ENCODE measurements at places on chromosomes 2 and 18.
A peak's percentile ranks its signal among the peaks of the same experiment; 100 is the strongest.

GRCh38 chr2:149996901-149997300 is 409.3 kb upstream of the MMADHC start:
- DNase-seq: no peak

DNA sequence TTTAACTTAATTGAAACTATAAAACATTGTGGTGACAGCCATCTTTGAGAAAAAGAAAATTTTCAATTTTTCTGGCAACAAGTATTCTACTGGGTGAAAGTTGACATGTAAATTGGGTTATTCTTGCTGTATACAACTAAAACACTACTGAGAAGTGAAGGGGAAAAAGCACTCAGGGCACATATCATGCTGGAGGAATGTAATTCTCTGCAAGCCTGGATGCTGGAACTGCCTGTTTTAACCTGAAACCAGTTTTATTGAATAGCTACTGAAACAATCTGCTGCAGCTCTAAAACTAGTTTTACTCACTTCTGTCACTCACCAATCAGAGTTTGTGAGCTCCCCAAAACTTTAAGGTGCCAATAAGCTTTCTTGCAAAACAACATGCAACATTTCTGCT is 1136.0 kb downstream of the LRP1B start:
- no peak for DNase-seq

GRCh38 chr2:241268306-241268705 is 47.2 kb downstream of the HDLBP start:
- no peak for DNase-seq

GRCh38 chr18:28412521-28412920 is 235.6 kb upstream of the CDH2 start:
- no peak for DNase-seq

GRCh38 chr2:112182581-112183034 is 44.4 kb downstream of the FBLN7 start:
- DNase-seq: no peak

GRCh38 chr2:123093199-123093598 is 931.9 kb upstream of the CNTNAP5 start:
- DNase-seq: no peak

GRCh38 chr2:154700136-154700535 is 1.6 kb downstream of the KCNJ3 start:
- DNase-seq: no peak

DNA sequence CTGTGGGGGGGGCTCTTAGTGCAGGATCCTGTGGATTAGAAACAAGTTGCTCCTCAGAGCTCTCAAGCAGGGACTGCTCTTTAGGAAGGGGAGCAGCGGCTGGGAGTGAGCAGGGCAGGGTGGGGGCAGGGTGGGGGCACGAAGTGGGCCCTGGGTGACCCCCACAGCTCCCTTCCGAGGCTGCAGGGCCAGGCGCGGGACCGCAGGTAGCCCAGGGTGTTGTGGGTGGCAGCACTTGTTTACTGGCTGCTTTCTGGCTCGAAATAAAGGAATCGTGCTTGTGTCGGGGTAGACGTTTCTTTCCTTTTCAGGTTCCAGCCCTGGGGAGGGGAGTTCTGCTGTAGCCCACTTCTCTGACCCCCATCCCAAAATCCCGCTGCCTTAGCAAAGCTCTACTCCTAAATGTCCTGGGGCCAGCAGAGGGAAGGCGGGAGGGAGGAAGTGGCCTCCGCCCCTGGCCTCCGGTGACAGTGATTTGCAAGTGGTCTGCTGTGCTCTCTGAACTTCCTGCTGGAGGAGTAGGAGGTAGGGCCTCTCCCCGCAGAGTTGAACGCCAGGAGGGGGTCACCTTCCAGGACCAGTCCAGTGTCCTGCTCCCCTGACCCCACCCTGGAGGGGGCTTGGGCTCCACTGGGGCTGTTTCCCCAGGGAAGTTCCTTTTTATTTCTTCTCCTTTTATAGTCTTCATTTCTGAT is 8.3 kb downstream of the NEU4 start:
- no peak for DNase-seq

- DNase-seq: no peak
These were observed 96.6 kb downstream of the SOCS6 start for GRCh38 chr18:70385474-70385873.

DNA sequence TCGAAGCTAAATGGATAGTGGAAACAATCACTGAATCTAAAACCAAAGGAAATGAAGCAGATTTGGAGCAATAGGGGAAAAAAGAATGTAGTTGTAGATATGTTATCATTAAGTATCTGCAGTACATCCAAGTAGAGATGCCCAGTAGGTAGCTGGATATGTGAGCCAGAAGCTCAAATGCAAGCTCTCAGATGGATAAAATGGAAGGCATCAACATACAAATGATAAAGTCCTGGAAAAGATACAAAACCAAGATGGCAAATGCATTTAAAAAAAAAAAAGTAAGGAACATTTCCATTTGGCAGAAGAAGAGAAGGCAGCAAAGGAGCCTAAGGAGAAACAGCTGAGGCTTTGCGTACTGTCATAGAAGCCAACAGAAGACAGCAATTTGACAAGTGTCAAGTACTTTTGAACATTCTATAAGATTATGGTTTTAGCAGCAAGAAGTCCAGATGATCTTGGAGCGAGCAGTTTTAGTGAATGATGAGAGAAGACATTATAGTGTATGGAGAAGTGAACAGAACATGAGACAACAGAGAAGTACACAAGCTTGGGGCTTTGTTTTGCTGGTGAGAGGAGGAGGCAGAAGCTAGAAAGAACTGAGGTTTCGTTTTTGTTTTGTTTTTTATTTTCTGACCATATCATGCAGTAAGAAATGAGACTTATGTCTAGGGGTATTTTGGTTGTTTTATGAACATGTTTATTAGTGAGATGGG is 18.3 kb downstream of the ROCK2 start:
- DNase-seq: no peak

GRCh38 chr2:113238871-113239839 is 39.6 kb downstream of the PAX8 start:
- no peak for DNase-seq

DNA sequence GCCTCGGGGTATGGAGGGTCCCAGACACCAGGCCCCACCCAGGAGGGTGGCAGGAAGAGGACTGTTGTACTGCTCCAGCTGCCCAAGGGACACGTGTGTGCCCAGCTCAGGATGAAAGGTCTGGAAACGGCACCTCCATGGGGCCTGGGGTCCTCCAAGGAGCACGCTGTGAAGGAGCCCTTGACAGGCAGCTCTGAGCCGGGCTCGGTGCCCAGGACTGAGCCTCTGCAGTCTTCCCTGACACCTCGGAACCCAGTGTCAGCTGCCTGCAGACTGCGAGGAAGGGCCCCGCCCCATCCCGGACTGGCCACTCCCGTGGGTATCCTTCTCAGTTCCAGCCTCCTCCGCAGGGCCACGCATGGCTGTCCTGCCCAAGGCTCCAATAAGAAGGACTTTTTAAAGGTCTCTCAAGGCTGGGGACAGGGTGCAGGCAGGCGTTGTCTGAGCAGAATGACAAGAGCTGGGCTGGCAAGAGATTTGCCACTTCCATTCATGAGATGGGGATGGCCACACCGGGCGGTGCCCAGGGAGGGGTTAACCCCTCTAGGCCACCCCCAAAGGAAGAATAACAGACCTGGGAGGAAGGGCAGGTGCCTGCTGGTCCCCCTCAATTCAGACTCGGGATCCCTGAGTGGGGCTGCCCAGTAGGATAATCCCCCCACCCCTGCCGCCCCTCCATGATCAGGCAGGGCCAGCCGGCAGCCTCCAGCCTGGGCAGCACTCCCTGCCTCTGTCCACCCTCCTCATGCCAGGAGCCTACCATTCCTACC is 8.9 kb downstream of the ECEL1 start:
- no peak for DNase-seq

DNA sequence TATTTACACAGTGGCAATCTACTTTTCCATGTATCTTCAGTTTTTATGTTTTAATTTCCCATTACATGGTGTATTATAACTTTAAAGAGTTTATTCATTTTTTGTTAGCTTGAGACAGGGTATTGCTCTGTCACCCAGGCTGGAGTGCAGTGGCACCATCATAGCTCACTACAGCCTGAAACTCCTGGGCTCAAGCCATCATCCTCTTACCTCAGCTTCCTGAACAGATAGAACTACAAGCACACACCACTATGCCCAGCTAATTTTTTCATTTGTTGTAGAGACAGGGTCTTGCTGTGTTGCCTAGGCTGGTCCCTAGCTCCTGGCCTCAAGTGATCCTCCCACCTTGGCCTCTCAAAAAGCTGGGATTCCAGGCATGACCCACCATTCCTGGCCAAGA is 66.8 kb downstream of the COA5 start:
- no peak for DNase-seq

- DNase-seq: peak; percentile 52
These were observed 121.0 kb downstream of the GYPC start for GRCh38 chr2:126776692-126777619.

GRCh38 chr2:194105358-194105757 is 1551.7 kb upstream of the SLC39A10 start:
- no peak for DNase-seq

DNA sequence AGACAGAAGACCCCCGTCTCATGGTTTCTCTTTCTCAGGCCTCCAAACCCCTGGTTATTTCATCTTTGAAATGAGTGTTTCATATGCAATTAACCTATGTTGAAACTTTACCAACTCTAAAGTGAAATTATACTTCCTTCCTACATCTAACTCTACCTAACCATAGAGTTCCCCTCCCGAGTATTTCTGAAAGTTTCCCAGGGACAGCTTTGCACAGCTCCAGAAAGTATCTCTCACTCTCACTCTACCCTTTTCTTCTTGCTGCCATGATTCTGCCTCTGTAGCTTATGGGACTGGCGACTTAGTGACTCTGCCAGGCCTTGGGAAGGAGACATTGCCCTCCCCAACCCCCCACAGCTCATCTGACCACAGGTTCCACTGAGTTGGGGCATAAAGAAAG is 107.9 kb downstream of the B3GNT2 start:
- DNase-seq: no peak

GRCh38 chr2:18623782-18624181 is 34.4 kb upstream of the NT5C1B start:
- DNase-seq: peak; percentile 80

DNA sequence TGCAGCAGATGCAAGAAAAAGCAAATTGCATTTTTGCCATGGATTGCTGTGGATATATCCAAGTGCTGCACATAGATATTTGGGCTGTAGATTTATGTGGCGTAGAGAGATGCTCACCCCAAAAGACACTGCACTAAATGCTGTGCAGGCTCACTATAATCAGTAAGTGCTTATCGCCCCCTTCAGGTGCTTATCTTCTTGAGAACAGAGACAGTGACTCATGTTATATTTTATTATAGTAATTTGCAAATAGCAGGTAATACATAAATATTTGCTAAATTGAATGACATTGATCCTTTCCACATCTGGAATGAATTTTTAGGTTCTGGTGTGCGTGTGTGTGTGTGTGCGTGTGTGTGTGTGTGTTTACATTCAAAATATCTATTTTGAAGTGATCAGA is 36.8 kb upstream of the PLEKHM3 start:
- peak; percentile 13 for DNase-seq

GRCh38 chr18:46950064-46950656 is 32.8 kb downstream of the KATNAL2 start:
- no peak for DNase-seq

DNA sequence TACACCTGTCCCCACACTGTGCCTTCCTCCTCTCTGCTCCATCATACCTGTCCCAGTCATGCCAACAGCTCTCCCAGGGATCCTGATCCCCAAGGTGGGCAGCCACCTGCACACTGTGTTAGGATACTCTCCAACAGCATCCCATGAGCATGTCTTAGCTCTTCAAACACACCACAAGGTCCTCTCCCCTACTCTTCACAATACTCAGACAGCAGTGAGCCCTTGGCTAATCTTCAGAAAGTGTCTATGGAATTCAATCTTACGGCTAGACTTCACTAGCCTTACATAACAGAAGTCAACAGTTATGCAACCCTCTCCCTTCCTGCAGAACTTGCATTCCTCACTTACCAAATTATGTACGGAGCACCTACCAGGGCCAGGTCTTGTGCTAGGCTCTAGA is 79.9 kb downstream of the MYO5B start:
- DNase-seq: no peak

DNA sequence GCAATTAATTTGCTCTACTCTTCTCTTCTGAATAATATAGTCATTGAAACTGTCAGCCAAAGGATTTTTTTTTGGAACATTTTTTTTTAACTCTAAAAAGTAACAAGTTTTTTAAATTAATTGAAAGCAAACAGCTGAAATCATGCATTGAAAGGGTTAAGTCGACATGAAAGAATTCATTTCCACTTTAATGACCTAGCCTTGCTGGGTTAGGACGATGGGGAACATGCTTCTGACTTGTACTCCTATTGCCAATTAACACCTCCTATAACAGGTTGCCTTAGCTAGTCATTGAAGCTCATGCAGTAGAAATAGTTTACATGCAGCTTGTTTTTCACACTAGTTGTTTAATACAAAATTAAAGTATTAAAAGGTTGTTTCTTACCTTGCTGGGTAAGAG is 47.8 kb downstream of the PSMD14 start:
- DNase-seq: no peak

DNA sequence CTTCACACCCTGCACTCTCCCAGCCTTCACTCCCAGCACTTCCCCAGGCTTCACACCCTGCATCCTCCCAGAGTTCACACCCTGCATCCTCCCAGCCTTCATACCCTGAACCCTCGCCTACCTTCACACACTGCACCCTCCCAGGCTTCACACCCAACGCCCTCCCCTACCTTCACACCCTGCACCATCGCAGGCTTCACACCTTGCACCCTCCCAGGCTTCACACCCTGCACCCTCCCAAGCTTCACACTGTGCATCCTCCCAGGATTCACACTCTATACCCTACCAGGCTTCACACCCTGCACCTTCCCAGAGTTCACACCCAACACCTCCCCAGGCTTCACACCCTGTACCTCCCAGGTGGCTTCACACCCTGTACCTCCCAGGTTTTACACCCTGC is 448.7 kb upstream of the MYT1L start:
- DNase-seq: no peak

DNA sequence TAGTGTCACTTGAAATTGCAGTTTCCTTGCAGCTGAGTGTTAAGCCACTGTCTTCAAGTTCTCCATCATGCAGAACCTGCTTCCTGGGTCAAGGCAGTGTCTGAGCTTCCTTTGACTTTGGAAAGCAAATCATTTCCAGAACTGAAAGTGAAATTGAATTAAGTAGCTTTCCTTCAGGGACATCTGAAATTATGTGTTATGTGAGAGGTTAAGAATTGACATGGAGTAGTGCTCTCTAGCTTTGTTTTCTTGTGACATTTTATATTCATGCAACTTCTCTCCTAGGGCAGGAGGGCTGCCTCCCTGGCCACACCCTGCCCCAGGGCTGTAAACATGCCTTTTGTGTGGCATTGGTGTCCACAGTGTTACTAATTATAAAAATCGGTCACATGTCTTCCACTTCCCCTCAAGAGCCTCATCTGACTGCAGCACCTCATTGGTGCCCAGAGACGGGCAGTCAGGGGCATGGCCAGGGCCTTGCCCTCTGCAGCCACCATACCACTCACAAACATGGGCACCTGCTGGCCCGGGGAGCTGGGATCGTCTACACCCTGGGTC is 14.4 kb downstream of the RAB12 start:
- no peak for DNase-seq
